Activated naive CD4-positive, alpha-beta T cell treated with anti-CD3 and anti-CD28 coated beads for 36 hours (primary cell): ENCODE measurements at places on chromosomes 12 and 14.
A peak's percentile ranks its signal among the peaks of the same experiment; 100 is the strongest.

DNA sequence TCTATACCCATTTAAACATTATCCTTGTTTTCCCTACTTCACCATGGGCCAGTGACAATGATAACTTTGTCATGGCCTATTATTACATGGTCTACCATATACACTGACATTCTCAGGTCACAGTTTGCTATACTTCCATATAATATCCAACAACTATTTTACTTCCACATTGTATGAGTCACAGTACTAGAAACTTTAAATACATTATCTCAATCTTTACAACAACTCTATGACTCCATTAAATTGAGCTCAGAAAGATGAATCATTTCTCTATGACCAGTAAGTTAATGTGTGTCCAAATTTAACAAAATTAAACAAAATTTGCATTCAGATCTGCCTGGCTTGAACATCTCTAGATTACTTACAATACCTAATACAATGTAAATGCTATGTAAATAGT lies 93.9 kb downstream of the PLEKHG7 start:
- DNase-seq = no peak

GRCh38 chr14:36771028-36771640 lies 109.5 kb downstream of the PAX9 start:
- no peak for DNase-seq

DNA sequence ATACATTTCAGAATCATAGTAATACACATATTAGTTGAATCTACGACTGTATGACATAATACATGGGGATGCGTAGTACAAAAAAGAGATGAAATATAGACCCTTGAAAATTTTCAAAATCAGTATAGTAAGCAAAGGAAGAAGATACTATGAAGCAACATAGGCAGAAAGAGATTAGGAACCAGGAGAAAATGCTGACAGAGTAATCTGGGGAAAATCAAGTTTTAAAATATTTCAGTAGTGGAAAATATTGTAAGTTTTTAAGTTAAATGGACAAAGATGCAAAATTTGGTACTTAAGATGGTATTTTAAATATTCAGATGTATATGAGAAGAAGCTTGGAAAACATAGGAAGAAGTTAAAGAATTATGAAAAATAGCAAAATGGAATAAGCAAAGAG lies 915.6 kb upstream of the LRFN5 start:
- DNase-seq = no peak

GRCh38 chr12:89513544-89513943 lies 11.1 kb downstream of the GALNT4 start:
- no peak for DNase-seq

DNA sequence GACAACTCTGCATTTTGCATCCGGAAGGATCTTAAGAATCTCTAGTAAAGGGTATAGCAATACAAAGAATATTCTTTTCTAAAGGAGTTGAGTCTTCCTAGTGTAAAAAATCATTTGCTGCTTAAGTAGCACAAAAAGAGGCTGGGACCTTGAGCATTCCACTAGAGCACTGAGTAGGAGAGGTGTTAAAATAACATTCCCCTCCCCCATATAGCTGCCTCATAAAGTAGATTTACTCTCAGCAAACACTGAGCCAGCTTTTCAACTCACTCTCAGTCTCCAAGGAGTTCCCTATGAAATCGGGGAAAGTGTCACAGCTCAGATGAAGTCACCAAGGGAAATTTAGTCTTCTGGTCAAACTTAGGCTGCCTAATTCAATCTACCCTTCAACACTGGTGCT lies 592.7 kb downstream of the ETNK1 start:
- DNase-seq = no peak

DNA sequence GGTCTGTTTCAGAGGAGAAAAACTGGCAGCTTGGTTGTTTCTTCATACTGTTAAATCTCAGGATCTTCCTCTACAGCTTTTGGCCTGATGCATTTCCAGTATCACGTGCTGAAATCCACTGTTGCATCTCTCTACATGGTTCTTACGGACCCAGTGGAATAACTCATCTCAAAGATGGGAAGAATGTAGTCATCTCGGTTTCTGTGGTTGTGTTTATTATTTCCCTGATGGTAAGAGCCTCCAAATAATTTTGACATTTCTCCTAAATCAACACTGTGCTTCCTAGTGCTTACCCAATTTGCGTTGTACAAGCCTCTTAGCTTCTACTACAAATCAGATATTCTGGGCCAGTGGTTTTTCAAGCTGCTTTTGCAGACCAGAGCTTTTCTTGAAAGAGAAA lies 812.8 kb downstream of the C12orf50 start:
- no peak for DNase-seq

DNA sequence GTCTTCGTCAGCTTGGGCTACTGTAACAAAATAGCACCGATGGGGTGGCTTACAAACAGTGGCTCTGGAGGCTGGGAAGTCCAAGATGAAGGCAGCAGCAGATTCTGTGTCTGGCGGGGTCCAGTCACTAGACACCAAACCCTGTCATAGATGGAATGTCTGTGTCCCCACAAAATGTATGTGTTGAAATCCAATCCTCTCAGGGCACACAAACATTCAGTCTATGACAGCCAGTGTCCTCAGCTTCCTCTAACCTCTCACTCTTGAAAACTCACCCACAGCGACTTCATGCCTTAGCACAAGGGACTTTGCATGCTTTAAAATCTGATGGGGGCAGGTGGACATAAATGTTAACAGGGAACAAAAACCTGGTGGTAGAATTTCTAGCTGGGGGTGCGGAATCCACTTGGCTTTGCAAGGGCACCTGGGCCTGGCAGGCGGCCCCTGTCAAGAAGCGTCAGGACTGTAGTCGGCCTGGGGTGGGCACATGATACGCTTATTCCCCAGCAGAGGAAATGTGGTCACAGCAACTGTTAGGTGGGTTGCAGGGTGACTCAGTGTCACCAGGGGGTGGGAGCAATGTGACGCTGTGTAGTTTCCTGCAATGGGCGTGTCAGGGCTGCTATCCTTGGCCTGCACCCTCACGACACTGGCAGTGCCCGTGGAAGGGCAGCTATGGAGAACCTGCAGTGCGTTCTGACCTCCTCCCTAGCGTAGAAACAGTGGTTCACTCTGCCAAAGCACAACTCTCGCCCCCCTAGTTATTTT lies 17.7 kb downstream of the RIN3 start:
- peak; percentile 62 for DNase-seq

DNA sequence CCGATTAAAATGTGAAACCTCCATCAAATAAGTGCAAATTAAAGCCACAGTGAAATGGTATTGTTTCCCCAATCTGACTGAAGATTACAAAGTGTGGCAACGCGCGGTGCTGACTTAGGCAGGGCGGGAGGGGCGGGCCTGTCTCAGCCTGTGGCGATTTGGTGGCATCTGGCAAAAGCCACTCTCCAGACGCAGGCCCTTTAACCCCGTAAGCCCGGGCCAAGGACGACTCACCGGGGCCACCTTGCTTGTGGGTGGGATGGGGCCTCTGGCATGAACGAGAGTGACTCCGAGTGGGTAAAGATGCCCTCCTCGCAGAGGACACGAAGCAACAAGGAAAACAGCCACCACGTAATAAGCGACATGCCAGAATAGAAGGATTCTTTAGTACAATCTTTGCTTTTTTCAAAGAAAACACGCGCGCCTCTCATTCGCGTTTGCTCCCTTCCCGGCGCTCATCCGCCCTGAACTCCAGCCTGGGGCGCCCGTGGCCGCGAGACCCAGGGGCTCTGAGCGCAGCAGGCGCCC lies 815 bp downstream of the DEGS2 start:
- DNase-seq = no peak

- no peak for DNase-seq
Observed at GRCh38 chr12:62194616-62195015, 65.6 kb upstream of the USP15 start.

GRCh38 chr14:91911474-91912032 lies 35.9 kb downstream of the FBLN5 start:
- peak; percentile 63 for DNase-seq

- DNase-seq = no peak
Observed at GRCh38 chr12:56839489-56839848, 76.3 kb downstream of the HSD17B6 start.
